Kidney capillary endothelial cell (primary cell): ENCODE measurements at places on chromosomes 5 and 9.

DNA sequence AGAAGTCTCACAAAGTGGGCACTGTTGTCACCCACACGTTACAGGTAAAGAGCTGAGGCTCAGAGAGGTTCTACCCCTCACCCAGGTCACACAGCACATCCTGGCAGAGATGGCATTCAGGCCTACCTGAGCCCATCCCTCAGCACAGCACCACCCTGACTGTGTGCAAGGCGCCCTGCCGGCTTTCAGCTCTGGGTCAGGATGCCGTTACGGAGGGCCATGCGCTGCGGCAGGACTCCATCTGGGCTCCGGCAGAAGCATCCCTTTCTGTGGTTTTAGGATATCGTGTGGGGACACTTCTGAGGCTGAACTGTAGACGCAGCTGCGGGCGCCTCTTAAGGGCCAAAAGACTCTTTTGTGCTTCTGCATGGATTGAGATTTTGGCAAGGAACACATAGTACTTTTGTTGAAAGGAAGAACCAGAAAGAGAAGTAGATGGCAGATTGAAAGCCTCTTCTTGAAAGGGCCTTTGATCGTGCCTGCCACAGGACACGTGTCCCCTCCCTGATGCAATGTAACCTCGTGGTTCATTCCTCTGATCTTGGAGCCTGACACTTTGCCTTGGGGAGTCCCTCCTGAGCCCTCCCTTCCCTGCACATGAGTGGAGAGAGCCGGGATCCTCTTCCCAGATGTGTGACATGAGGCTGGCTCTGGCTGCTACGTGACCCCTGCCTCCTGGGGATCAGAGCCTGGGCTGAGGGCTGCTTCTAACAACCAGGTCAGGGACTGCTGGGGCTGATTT lies 31.3 kb downstream of the USP20 start:
- DNase-seq: no peak

- no peak for DNase-seq
Measured at GRCh38 chr9:83304686-83305085, 233.5 kb downstream of the FRMD3 start.

DNA sequence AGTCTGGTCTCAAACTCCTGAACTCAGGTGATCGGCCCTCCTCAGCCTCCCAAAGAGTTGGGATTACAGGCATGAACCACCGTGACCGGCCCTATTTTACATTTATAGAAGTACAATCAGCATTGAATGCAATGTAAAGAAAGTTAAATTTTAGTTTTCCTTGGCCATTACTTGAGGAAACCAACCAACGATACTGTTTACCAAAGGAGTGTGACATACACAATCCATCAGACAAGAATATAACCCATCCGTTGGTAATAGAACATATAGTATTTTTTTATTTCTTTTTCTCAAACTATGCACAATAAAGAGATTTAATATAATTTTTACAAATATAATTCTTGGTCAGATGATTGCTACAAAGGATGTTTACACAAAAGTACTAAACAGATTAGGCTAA lies 63.1 kb upstream of the MOCS2 start:
- no peak for DNase-seq

DNA sequence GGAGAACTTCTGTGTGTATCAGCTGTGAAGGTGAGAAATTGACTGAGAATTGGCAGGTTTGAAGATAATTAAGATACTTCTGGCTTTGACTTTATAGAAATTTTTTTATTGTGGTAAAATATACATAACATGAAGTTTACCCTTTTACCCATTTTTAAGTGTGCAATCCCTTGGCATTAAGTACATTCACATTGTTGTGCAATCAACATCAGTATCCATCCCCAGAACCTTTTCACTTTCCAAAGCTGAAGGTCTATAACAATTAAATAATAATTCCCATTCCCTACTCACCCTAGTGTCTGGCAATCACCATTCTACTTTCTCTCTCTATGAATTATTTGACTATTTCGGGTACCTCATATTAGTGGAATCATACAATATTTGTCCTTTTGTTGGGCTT lies 69.9 kb downstream of the ACTBL2 start:
- DNase-seq: no peak

- DNase-seq: no peak
Measured at GRCh38 chr5:78778538-78778937, 130.0 kb upstream of the LHFPL2 start.

DNA sequence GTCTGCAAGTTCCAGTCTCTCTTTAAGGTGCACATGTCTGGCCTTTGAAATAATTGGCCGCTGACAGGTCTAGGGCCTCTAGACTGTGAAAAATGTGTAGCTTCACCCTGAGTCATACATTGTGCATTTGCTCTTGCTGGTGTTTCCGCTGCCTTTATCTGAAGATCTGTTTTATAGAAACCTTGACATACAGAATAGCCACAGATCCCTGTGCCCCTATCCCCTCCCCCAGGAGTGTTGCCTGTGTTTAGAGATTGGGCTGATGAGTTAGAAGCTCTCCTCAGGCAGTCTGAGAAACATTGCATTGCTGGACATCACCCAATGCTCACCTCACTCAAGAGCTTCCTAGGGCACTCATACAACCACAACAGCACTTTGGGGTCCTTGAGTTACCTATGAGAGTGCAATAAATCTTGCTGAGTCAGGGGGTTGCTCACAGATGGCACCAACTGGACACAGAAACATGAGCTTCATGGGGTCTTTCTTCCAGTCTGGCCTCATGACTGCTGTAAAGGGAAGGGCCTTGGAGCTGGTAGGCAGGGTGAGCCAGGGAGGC lies 3.8 kb upstream of the ZNF782 start:
- DNase-seq: no peak

DNA sequence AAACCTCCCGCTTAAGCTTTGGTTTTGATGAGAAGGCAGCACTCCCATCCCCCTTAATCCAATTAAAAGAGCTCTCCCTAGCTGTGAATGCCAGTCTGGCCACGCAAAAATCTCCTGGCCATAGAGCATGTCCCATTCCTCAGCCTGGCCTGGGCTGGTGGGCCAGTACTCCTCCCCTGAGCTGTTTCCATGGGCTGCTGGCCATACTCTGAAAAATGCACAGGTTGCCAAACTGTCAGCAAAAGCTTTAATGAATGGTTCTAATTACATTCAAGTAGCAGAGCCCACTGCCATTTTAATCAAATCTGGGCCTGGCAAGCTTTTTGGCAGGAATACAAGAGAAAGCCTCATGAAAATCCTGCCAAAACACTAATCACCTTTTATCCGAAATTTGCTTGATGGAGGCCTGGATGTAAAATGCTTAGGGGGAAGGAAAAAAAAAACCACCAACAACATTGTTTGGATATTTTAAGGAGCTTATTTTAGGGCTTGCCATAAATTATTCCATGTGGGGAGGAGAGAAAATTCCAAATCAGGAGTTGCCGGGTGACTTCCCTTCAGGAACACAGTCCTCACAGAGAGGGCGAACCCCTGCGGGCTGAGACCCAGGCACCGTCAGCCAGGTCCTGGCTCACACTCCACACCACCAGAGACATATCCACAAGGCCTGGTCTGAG lies 243.3 kb downstream of the SEC61B start:
- no peak for DNase-seq

DNA sequence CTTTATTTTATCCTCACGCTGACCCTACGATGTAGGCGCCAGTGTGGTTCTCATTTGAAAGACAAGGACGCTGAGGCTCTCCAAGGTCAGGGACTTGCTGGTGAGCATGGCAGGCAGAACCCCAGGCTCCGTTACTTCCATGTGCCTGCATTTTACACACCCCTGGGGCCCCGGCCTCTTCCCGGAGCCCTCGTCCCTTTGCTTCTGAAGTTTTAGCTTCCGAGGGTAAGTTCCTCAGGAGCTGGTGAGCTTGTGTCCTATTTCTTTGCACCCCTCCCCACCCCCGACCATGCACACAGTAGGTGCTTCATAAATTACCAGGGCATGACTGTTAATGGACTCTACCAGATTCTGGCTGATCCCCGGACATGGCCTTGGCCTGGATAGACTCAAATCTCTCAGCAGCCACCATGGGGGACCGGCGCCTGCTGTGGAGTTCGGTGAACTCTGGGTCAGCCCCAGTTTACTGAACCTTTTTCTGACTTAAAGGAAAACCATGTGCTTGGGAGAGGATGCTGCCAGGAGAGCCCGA lies 59.3 kb upstream of the RNU6ATAC start:
- no peak for DNase-seq
